AG20443 (cell line): ENCODE measurements at places on chromosomes 5 and 9.

DNA sequence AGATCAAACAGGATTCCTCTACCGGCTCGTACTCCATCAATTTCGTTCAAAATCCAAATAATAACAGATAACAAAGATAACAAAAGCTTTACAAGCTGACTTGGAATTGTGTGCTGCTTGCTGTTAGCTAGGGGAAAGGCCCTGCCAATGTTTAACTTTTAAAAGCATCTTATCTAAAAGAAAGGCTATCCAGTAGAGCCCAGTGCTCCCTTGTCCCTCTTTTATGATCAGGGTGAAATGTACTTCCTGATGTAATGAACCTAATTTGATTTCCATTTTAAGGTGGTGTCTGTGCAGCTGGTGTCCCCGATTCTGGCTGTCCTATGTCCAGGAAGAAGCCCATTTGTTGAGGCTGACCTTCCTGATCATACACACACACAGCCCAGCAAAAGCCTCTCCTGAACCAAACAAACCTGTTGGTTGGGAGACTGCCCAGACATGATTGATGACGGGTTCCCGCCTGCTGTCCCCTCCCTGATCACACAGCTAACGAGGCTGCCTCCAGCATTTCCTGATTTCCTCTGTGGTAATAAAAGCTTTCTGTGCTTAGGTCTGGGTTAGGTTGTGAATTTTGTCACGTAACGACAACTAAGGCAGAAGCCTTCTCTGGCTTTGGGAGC is 54.1 kb downstream of the PWWP2A start:
- no peak for DNase-seq

DNA sequence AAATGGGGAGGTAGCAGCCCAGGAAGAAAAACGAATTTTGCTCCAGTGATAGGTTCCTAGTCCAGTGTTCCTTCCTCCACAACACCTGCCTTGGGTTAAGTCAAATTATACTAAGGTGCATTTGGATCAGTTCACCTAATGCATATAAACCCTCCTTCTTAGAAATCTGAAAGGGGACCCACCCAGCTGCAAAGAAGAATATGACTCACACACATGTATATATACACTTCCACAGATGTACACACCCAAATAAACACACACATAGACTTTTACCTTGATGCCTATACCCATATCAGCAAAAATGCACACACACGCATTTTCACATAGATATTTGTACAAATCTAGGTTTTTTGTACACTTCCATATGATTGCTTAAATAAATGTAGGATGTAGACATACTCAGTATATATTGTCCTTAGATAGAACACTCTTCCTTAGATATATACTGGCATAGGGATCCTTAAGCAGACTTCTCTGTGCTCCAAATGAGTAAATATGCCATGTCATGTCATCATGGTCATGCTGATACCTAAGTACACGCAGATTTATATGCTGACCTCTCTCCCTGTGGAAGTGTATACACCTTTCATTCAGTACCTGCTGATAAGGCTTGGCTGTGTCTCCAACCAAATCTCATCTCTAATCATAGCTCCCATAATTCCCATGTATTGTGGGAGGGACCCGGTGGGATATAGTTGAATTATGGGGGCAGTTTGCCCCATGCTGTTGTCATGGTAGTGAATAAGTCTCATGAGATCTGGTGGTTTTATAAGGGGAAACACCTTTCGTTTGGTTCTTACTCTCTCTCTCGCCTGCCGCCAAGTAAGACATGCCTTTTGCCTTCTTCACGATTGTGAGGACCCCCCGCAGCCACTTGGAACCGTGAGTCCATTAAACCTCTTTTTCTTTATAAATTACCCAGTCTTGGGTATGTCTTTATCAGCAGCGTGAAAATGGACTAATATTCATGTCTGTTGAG is 10.2 kb downstream of the ADRB2 start:
- DNase-seq = no peak

DNA sequence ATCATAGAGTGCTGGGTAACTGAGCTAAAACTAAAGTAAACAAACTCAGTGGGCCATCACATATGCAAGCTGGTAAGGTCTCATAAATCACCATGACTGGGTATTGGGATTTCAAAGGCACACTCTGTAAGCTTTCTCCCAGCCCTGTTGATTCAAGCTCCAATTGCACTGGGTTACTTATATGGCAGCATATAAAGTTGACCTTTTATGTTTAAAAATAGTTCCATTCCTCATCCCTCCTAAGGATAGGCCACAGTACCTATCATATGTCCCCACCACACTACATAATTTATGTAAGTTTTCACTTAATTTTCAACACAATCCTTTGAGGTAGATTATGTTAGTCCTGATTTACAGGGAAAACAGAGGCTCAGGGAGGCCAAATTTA is 438.4 kb downstream of the RAB3C start:
- no peak for DNase-seq

GRCh38 chr5:171849585-171850323 is 64.1 kb downstream of the SMIM23 start:
- DNase-seq = no peak

DNA sequence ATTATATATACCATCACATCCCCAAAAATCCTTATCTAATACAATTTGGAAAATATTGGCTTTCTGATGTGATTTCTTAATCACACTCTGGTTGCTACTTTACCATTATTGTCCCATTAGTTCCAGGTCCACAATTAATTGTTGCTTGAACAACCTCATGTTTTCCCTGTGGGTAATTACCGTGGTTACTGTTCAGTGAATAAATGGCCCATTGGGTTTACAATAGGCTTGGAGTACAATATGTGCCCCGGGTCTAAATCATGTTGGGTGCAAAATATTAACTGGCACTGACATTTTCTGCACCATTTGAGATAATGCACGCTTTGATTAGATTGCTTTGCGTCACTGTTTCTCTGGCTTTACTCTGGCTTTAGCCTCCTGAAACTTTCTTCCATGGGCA is 163.7 kb downstream of the GABBR2 start:
- no peak for DNase-seq

- no peak for DNase-seq
Measured at GRCh38 chr9:79883073-79883645, 311.4 kb downstream of the TLE4 start.
